Fibroblast of gingiva (primary cell): ENCODE measurements at places on chromosomes 2 and 18.

- no peak for DNase-seq
These were observed 230.1 kb downstream of the GPD2 start for GRCh38 chr2:156666130-156666785.

GRCh38 chr2:220277445-220277975 lies 650.1 kb downstream of the SLC4A3 start:
- DNase-seq, result peak; percentile 85

DNA sequence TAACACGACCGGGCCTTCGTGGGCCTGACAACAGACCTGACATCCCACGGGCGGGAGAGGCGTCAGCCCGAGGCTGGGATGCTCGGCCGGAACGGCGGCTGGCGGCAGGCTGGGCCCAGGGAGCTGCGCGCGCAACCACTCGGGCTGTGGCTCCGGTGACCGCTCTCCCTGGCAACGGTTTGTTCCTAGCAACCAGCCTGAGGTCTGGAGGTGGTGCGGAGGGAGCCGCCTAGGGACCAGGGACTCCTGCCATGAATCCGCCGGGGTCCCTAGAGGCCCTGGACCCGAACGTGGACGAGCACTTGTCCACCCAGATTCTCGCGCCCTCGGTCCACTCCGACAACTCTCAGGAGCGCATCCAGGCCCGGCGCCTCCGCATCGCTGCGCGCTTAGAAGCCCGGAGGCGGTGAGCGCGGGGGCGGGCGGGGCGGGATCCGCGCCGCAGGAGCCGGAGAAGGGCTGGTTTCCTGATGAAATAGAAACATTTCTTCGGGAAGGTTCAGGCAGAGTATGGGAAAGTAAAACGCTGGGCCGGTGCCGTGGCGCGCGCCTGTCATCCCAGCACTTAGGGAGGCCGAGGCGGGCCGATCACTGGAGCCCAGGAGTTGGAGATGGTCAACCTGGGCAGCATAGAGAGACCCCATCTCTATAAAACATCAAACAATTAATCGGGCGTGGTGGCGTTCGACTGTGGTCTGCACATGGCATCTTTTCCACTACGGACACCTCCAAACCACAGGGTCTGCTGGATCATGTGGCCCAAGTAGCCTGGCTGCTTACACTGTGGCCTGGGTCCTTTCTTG lies at the start of gene DRC1:
Gene DRC1, plus strand, starts transcription at position 182 of the 803 bp plus-strand sequence. Its CDS starts 70 bp downstream, at position 252.
- DNase-seq, result peak; percentile 64

GRCh38 chr2:105747991-105748390 lies 3.3 kb downstream of the NCK2 start:
- no peak for DNase-seq

DNA sequence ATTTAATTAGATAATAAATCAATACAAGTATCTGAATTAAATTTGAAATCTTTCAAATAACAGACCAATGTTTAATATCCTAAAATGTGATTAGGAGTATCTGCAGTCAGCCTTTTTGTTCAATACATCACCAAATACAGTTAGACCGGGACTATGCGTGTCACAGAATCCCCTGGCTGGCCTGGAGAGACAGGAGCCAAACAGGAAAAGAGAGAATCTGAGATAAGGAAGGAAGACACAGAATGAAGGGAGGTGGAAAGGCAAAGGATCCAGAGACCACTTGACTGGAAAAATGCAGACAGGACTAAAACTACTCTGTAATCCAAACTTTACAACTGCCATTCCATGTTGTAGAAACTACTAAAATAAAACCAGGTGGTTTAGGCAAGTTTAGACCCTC lies 66.3 kb downstream of the SIGLEC15 start:
- no peak for DNase-seq

GRCh38 chr2:71453404-71454220 lies at the start of gene DYSF:
Gene DYSF, plus strand, starts transcription at chr2:71453561.
- no peak for DNase-seq

GRCh38 chr2:10341193-10341592 lies 38.5 kb downstream of the HPCAL1 start:
- DNase-seq, result no peak

DNA sequence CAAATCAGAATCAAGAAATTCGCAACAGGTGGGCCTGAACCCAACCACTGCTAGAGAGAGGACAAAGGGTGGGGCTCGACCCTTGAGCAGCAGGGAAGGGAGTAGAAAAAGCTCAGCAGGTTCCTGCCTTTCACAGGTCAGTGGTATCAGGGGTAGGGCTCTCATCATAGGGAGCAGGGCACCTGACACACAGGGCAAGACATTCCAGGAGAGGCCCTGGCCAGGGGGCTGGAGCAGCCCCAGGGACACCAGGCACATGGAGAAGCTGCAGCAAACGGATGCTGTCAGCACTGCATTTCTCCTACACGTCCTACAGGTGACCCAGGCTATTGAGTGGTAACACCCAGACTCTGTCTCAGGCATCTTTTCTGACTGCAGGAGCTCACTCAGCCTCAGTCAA lies 17.2 kb upstream of the MLPH start:
- DNase-seq, result no peak

DNA sequence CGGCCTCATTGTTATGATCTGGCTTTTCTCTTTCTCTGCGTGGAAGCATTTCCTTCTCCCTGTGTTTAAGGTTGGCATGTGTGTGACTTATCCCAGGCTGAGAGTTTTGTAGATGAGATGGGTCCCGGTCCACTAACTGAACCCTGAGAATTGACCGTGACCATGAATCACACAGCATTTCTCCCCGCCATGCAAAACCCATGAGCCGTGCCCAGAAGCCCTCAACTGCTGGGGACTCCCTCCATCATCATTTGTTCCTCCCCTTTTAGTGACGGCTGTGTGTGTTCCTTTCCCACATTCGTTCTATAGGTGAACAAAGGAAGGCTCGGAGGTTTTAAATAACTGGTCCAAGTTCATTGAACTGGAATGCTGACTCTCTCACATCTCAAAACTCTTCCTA lies 30.1 kb upstream of the TXNDC2 start:
- DNase-seq, result no peak

GRCh38 chr2:237682856-237683670 lies 55.7 kb downstream of the LRRFIP1 start:
- no peak for DNase-seq

DNA sequence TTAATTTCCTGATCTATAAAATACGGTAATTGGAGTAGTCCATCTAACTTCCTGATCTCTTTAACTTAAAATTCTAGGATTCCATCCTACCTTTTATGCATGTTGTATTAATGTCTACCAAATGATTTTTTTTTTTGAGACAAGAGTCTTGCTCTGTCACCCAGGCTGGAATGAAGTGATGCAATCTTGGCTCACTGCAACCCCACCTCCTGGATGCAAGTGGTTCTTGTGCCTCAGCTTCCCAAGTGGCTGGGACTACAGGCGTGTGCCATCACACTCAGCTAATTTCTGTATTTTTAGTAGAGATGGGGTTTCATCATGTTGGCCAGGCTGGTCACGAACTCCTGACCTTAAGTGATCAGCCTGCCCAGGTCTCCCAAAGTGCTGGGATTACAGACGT lies 47.8 kb downstream of the CFAP36 start:
- no peak for DNase-seq

DNA sequence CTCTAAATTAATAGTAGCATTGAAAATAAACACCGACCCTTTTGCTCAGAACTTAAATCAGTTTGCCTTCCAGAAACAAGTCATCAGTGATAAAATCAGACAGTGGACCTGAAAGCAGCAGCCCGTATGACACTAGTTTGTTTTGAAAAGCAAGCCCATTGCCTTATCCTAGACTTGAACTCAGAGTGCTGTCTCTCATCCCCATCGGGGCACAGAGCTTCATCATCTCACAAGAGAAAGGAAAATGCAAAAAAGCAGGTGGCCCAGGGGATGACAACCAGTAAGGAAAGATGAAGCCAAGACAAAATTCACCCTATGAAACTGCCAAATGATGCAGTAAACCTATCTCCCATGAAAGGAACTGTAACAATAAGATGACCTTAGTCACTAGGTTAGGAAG lies 71.2 kb downstream of the CERKL start:
- no peak for DNase-seq

DNA sequence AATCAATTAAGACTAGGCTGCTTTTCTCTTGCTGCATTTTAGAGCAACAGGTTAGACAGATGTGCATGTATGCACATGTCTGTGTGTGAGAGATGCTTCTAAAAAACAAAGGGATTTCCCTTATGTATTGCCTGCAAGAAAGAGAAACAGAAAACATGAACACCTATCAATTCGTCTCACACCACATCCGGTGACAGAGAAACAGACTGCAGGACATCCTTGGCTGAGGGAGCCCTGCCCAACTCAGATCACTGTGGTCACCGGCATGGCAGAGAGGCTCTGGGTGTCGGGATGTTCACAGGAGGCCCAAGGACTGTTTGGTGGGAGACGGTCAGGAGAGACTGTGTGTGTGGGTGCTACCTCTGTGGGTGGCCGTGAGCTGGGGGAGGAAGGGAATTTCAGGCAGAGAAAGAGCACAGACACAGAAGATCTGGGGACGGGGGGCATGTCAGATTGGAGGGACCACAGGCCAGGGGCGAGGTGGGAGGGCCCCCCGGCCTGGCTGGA lies 24.9 kb downstream of the FHL2 start:
- DNase-seq, result no peak

- DNase-seq, result peak; percentile 39
These were observed 536 bp downstream of the VPS54 start for GRCh38 chr2:64018701-64019082.

DNA sequence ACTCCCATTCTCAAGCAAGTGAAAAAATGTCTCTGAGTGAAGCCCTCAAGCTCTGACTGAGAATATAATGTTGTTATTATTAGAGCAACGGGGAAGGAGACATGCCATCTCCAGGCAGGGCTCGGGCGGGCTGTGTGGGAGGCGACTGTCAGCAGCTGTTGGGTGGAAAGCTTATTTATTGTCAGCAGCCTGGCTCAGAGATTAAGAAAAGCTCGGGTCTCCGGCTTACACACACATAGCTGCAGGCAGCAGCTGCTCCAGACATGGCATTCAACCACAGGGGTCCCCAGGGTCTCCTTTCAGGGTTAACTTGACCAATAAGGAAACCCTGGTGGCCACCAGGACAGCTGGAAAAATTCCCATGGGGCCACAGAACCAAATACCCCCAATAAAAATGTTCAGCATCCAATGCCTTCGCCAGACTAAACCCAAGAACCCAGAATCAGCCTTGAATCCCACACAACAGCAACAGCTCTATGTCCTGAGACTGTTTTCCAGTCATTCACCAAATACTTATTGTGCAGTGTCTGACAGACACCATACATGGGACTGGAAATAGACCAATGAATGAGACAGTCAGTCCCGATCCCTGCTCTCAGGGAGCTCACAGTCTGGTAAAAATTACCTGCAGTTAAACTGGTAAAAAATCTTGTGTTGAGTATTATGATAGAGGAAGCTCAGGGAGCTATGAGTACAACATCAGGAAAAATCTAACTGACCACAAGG lies 70.5 kb upstream of the RTN4 start:
- no peak for DNase-seq

- DNase-seq, result no peak
These were observed 153.2 kb downstream of the WDR7 start for GRCh38 chr18:56804395-56804794.

DNA sequence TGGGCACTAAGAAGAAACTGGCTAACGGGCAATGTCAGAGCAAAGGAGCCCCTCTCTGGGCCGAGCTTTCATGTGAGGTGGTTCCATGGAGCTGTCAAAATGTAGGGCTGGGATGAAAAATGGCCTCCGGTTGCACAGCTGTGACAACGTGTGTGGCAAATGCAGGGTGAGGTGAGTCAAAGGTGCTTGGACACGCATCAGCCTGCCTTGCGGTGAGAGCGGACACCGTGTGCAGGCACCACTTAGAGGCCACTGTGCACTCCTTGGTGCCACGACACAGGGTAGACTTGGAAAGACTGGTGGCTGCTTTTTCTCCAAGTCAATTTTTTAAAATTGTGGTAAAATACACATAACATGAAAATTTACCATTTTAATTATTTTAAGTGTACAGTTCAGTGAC lies 195.4 kb downstream of the ZBTB7C start:
- DNase-seq, result no peak

- peak; percentile 72 for DNase-seq
These were observed 93.8 kb upstream of the LDAH start for GRCh38 chr2:20916604-20917286.

DNA sequence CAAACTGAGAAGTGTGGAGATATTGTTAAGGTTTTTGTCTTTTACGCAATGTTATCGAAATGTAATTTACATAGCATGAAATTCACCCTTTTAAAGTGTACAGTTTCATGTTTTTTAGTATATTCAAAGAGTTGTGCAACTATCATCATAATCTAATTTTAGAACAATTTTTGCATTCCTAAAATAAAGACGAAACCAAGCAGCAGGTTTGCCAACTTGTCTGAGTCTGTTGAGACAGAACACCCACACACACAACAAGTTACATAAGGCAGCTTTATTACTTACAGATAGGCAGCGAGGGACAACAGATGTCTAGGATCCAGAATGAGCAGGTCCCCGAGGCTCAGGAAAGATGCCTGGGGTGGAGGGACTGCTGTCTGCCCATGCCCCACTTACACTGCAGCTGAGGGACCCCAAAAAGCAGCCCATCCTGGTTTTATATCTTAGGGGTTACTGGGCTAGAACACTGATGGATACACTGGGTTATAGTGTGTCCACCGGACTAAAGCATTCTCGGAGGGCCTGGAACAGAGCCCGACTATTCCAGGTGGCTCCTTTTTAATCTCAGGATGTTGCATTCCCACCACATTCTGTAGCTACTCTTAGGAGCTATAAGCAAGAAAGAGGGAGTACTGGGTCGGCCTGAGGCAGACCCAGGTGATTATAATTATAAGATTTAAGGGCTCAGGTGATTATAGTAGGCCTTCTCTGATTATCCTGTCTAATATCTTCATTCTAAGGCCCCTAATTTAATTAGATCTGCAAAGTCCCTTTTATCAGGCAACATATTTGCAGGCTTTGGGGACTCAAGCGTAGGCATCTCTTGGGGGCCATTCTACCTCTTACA lies 150.2 kb upstream of the DOK6 start:
- peak; percentile 89 for DNase-seq

DNA sequence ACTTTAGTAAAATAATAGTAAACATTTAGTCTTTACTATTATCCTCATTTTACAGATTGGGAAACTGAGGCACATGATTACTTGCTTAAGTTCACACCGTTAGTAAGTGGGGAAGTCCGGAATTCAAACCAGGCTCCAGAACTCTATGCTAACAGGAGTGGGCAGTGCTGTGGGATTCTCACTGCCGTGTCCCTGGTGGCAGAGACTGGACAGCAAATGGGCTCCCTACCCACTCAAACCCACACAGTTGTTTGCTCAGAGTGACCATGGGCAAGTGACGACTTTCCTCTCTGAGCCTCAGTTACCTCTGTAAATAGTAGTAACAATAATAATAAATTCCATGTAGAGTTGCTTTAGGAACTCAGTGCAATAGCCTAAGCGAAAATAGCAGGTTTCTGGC lies 24.0 kb downstream of the MAIP1 start:
- no peak for DNase-seq

DNA sequence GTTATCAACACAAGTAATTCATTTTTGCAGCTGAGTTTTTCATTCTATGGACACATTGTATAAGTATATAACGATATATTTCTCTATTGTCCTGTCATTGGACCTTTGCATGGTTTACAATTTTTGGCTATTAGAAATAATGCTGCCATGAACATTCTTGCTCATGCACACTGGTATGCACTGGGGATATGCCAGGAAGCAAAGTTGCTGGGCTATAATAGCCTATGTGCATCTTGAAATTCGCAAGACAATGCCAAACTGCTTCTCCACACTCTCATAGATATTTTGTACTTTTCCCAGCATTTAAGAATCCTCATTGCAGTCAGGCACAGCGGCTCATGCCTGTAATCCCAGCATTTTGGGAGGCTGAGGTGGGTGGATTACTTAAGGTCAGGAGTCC lies 852.6 kb upstream of the ID2 start:
- DNase-seq, result peak; percentile 16
